Stimulated activated CD4-positive, alpha-beta T cell treated with anti-CD3 and anti-CD28 coated beads, Interleukin-2, amount 100 ng/mL, for 4 hours (primary cell): ENCODE measurements at places on chromosomes 5 and 9.

- peak; percentile 38 for DNase-seq
These were observed 19.2 kb upstream of the SHB start for GRCh38 chr9:38088006-38088925.

DNA sequence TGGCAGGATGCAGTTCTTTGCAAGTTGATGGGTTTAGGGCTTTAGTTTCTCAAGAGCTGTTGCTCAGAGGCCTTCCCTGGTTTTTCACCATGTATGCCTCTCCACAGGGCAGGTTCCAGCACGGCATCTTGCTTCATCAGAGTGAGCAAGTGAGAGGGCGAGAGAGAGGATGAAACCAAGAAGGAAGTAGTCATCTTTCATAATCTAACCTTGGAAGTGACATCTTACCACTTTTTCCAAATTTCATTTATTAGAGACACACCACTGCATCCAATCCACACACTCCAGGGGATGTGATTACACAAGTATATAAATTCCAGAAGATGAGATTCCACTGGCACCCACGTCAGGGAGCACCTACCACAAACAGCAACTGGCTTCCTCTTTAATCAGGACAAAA is 294.4 kb downstream of the MARCHF11 start:
- no peak for DNase-seq

DNA sequence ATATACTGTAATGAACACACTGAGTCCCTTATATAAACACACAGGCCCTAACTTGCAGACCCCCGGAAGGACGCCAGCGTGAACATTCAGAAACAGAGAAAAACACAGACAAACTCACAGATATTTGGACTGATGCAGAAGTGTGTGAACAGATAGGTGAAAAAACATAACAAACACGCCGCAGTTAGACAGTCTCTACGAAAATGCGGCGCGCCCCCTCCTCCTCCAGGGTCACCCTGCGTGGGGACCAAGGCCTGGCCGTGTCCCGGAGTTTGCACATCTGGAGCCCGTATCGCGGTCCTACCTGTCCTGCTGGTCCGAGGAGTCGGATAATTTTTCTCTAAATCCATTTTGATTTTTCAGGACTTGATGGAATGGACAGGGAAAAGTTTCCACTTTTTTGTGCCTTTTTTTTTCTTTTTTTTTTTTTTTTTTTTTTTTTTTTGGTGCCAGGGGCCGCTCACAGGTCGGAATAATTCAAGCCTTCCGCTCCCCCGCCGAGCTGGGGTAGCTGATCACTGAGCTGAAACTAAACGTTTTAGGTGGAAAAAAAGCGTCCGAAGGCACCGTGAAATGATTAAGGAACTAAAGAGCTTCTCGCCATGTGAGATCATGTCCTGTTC is at the start of gene PAX5:
Gene PAX5, minus strand, starts transcription at position 587 of the 623 bp plus-strand sequence. Its CDS starts 237 bp downstream, at position 350.
- DNase-seq, result no peak

DNA sequence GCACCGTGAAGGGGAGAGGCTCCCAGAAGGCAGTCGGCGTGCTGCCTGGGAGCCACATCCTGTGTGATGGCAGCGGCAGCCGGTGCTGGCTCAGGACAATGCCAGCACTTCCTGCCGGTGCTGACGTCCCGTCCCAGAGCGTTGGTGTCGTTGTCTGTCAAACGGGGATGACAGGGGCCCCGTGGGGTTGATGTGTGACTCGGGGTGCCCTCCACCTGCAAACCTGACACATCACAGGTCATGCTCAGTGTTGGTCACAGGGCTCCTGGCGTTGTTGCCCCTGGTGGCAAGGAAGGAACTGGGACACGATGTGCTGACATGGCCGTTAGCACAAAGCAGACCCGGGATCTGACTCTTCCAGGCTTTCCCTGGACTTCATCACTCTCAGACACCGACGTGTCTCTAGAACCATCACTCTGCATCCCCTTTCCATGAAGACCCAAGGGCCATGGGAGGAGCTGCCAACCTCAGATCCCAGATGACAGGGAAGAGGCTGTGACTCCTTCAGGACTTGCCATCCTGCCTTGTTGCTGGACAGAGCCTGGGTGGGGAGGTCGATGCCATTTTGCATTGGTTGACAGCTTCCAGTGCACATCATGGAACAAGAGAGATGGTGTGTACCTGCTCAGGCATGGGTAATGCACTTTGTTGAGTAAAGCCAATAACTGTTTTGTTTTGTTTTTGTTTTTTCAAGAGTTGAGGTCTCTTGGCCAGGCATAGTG is 21.5 kb downstream of the PLPP7 start:
- peak; percentile 16 for DNase-seq

DNA sequence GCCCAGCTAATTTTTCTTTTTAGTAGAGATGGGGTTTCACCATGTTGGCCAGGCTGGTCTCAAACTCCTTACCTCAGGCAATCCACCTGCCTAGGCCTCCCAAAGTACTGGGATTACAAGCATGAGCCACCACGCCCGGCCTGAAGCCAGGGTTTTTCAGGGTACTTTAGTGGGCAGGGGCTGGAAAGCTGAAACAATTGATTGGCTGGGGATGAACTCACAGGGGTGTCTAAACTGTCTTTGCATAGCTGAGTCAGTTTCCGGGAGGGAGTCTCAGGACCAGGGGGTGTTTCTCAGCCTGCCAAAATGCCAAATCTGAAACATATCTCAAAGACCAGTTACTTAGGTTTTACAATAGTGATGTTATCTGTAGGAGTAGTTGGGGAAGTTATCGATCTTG is 46.1 kb downstream of the PRUNE2 start:
- DNase-seq, result no peak

- DNase-seq, result no peak
These were observed 107.0 kb downstream of the MELK start for GRCh38 chr9:36679710-36680109.

DNA sequence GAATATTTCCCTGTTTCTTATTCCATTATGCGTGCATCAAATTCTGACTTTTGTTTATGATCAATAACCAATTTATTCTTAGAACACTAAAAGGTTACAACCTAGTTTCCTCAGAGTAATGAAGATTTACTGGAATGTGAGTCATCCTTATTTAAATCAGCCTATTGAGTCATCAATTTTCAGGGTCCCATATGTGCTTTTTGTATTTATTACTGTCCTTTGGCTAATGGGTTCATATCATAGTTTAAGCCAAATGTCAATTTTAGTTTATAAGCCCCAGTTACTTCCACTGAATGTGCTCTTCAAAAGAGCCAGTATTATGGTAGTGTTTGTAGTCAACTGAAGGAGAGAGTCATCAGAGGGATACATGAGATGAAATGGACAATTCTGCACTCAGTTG is 359.2 kb downstream of the PRR16 start:
- no peak for DNase-seq

DNA sequence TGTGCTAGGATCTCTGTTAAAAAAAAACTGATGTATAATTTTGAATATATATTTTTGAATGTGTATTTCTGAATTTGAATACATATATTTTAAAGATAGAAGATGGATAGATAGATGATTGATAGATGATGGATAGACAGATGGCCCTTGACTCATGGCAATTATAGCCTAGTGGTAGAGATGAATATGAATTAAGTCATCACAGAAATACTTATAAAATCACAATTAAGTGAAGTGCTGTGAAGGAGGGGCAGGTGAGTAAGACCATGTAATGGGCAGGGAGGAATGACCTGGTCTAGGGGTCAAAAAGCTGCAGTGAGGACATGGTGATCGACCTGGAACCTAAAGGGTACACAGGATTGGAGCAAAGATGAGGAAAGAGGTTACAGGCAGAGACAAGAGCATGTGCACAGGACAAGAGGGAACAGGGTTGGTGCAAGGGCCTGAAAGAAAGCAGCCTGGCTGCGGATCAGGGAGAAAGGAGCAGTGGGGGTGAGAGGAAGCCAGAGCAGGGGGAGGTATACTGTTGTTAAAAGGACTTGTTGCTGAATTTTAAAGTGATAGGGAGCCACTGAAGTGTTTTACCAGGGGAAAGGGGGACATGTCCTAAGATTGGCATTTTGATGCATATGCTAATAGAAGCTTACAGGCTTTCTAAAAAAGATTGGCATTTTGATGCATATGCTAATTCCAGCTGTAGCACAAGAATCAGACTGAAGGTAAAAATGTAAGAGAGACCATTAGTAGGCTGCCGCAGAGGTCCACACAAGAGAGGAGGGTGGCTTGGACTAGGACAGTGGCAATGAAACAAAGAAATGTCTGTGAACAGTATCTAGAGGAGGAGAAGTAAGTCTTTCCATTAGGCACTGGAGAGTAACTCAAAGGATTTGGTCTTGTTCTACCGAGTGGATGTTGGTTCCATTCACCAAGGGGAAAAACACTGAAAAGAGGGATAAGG is 527.8 kb downstream of the AGTPBP1 start:
- DNase-seq, result no peak

DNA sequence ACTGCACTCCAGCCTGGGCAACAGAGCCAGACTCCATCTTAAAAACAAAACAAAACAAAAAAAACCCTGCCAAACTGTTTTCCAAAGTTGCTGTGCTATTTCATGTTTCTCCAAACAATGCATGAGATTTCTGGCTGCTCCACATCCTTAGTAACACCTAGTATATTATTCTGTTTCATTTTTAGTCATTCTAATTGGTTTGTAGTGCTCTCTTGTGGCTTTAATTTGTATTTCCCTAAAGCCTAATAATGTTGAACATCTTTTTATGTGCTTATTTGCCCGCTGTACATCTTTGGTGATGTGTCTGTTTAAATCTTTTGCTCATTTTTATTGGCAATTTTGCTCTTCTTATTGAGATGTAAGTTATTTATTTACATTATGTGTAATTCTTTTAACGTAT is 18.4 kb upstream of the TTC1 start:
- DNase-seq, result no peak

- DNase-seq, result peak; percentile 19
These were observed 3.0 kb upstream of the CCNG1 start for GRCh38 chr5:163434401-163434866.

DNA sequence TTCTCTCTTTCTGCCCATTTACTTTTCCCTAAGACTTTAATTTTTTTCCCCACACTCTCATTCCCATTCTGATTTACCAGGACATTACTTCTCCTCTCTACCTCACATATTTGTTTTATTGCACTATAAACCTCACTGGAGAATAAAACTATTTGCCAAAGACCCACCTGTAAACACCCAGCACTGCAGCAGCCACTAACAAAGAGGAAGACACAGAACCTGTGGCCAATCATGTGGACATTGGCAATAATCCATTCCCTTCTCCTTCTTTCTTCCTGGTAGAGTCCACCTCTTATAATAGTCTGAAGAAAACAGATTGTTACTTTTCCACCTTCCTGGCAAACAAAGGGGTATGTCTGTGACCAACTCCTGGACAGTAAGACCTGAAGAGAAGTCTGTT is 8.3 kb upstream of the THBS4 start:
- DNase-seq, result no peak

- DNase-seq, result no peak
These were observed 172.1 kb upstream of the PPP1R2B start for GRCh38 chr5:156677963-156678362.

DNA sequence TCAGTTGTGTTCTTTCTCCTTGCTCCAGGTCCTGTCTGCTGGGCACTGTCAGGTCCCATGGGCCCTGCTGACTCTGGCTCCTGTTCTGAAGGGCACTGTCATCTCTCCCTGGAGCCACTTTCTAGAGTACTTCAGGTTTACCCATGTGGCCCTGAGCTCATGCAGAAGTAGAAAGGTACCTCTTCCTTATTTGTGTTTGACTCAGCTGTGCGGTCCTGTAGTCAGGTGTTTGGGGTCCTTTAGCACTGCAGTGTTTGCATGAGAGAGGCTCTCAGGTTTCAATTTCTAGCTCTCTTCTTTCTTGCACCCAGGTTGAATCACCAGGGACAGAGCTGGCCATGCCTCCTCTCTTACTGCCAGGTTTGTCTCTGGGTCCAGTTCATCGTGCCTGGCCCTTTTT is 71.5 kb downstream of the HSPA4 start:
- no peak for DNase-seq

DNA sequence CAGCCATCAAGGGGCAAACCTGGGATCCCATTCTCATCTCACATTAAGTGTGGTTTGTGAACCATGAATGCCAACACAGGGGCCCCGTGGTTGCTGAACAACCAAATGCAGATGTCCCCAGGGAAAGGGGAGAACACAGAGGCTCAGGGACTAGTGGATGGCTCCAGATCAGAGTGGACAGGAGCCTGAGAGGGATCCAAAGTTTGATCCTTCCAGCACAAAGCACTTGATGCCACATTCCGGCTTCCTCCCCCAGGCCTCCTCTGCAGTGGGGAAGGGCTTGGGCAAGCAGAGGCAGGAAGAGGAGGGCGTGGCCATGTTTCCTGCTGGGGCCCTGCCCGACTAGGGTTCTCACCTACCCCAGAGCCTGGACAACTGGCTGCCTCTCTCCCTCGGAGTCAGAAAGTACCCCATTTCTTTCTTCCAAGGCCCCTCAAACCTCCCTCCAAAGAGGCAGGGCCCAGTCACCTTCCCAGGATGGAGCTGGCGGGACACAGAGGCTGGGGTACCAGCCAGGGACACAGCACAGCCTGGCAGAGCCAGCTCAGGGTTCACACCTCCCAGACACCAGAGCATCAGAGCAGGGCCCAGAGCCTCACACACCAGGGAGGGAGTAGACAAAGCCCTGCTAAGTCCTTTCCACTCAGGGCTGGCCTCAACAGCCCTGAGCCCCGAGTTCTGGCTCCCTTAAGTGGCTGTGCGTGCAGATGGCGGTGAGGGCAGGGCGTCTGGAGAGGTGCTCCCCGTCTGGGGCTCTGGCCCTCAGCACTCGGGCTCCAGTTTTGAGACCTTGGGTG is 4.3 kb upstream of the RNF44 start:
- DNase-seq, result peak; percentile 62

DNA sequence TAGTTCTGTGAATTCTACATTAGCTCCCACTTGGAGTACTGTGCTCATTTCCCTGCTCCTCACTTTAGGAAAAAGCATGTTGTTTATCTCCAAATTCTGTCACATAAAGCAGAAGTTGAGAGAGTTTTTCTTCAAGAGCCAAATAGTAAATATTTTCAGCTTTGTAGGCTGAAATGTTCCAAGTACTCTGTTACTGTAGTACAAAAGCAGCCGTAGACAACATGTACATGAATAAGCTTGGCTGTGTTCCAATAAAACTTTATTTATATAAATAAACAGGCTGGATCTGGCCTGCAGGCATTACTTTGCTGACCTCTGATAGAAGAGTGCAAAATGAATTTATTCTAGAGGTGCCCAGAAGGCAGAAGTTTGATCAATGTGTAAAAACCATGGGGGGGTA is 73.0 kb upstream of the AGXT2 start:
- no peak for DNase-seq

- no peak for DNase-seq
These were observed 96.3 kb downstream of the ZNF608 start for GRCh38 chr5:124650147-124650561.

DNA sequence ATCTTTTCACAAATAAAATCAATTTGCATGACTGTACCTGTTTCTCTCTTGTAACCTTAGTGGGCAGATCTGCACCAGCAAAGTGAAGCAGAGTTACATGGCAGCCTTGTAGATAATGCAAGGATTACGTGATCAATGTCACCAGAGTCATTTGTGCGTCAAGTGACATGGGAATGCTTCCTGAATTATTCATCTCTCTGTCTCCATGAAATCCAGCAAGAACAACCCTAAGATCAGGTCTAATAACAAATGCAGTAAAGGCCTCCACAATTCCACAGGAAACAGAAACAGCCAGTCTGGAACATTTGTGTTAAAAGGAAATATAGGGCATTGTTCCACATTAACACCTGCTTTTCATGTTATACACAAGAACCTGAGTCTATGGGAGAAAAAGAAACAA is 7.8 kb downstream of the GZMA start:
- DNase-seq, result no peak

- no peak for DNase-seq
These were observed 112.2 kb downstream of the MARCHF11 start for GRCh38 chr5:16067415-16067814.

- DNase-seq, result no peak
These were observed 122.2 kb downstream of the LHX2 start for GRCh38 chr9:124133727-124134126.
